ENCODE measurements at places on chromosomes 3 and 15.

DNA sequence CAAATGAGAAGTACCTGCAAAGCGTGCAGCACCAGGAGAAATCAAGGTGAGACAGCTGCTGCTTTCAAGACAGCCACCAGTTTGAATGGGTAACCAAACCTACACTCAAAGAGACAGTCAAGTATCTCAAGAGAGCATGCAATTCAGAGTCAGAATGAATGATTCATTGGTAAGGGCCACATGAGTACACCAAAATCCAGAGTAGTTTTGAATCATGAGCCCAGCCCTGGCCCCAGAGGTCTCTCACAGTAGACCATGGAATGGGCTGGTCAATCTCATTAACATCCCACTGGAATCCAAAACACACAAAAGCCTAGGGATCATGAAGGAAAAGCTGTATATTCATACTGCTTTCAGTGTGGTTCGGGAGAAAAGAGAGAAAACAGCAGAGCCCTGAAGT, 242.8 kb downstream of the TBL1XR1 start:
- no peak for DNase-seq

- no peak for DNase-seq
Measured at GRCh38 chr3:188686324-188686723, 485.4 kb upstream of the TPRG1 start.

DNA sequence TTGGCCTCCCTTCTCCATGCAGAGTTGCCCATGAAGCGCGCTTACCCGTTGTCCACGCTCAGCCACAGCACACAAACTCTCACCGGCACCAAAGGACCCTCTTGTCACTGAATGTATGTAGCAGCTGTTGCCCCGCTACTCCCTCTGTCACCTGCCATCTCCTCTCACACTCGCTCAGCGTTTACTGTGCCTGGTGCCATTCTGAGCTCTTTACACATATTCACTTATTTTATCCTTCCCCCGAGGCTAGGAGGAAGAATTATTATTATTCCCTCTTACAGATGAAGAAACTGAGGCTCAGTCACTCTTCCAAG, 41.7 kb upstream of the PRR23E start:
- DNase-seq = no peak

- no peak for DNase-seq
Measured at GRCh38 chr3:106006571-106006970, 137.8 kb upstream of the CBLB start.

DNA sequence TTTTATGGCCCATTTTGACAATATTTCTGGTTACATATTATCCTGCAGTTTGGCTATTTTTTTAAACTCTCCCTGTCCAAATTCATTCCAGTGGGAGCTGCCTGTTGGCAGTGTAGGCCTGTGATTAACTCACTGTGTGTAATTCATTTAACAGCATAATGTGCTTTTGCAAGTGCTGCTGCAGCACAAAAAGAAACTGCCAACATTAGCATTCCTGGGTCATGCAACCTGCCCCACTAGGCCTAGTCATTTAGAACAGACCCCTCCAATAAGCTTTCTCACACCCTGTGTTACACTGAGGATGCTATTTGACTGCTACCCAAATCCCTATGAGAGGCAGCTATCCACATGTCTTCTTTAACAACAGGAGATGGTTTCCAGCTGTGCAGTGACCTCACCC, 251.2 kb upstream of the UBE2E2 start:
- peak; percentile 9 for DNase-seq

DNA sequence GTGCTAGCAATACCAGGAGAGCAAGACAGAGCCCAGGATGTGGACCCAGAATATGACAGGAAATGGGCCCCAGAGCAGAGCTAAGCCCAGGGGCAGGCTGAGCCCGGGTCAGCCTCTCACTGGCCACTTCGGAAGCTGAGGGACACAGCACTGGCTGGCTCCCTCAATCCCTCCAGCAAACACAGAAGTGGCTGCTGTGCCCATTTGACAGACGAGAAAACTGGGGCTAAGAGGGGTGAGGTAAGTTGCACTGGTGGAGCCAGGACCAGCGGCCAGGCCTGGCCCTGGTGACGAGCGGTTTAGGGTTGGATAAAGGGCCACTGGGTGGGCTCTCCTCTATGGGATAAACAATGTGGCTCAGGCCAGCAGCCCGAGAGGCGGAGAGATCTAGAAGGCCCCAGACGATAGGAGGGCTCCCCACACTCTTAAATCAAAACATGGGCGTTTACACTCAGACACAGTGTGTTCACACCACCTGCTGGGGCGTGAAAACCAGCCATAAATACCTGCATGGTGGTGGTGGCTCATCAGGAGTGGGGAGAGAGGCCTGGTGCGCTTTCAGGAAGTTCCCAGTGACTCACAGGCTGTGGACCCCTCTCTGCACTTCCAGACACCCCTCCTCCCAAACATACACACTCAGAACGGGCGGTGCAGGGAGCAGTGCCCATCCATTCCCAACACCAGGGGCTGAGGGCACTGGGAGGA, 12.0 kb upstream of the LINGO1 start:
- no peak for DNase-seq

DNA sequence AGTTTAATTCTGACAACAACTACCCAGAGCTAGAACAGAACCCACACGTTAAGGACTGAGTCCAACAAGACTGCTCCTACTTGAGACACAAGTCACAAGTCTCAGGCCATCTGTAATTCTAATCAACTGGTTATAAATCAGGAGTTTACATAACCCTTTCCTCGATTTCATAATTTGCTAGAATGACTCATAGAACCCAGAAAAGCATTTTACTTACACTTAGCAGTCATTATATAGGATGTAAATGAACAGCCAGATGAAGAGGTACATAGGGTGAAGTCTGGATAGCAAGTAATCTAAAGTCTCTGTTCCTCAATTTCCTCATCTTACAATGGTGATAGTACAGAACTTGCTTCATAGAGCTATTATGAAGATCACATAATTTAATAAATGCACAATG, 1018.2 kb downstream of the DIPK2A start:
- DNase-seq = no peak

DNA sequence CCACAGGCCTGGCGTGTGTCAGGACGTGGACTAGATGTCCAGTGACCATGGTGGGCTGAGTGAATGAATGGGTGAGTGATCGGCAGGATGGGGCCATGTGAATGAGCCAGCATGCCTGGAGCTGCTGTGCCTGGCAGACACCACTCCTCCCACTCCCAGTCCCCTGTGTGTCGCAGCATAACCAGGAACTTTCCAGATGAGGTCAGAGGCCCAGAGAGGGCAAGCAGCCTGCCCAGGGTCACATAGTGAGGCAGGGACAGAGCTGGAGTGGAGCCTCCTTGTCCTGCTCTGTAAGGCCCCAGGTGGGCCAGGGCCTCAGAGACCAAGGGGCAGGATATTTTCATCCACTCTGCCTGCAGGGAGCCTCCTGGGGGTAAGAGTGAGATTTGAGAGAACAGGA, 6.4 kb downstream of the IQSEC1 start:
- no peak for DNase-seq

DNA sequence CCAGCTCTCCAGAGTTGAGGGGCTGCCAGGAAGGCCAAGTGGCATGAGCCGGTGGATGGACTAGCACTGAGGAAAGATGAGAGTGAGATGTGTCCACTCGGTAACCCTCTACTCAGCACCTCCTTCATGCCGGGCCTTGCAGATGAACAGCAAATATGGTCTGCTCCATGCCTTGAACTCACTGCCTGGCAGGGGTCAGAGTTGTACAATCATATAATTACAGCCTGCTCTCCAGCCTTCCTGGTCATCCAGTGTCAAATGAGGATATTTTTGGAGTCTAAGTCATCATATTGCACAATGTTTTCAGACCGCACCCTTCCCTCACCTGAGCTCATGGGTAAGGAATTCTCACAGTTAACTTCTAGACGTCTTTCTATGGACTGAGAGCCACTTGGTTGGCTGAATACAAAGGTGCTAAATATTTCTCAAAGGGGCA, 4.9 kb downstream of the MGLL start:
- no peak for DNase-seq

GRCh38 chr15:72722071-72722696, 36.2 kb downstream of the BBS4 start:
- peak; percentile 82 for DNase-seq

DNA sequence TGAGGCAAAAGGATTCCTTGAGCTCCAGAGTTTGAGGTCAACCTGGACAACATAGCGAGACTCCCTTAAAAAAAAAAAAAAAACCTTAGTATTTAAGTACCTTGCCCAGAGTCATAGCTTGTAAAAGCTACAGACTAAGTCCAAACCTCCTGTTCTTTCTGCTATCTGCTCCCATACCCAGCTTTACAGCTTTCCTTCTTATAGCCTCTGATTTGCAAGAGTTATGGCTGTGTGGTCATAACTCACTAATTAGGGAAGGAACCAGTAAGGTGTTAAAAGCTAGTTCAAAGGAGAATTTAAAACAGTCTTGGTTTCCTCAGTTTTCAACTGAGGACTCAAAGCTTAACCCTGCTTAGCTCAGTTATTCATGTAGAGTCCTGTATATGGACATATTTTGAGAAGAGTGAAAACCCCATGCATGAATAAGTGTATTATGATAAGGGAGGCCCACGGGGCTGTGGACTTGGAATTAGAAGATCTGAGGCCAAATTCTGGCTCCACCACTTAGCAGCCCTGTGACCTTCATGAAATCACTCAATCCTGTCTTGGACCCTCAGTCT, 135.5 kb upstream of the SMAD3 start:
- DNase-seq = no peak

GRCh38 chr3:186759231-186759930, 24.0 kb upstream of the EIF4A2 start:
- no peak for DNase-seq

DNA sequence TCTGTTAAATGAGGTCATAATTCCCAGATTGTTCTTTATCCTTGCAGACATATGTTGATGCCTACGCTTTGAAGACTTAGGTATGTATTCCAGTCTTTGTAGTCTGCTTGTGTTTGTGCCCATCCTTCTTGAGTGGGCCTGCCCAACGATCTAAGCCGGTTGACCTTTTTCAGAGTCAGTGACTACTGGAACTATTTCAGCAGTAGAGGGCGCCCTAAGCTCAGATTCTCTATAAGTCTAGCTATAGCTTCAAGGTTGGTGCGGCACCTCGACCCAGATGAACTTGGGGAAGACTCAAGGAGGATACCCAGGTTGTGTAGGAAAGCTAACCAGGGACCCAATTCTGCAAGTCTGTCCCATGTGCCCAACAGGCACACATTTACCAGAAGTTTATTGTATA, 228.8 kb upstream of the PPP2R3A start:
- DNase-seq = no peak

DNA sequence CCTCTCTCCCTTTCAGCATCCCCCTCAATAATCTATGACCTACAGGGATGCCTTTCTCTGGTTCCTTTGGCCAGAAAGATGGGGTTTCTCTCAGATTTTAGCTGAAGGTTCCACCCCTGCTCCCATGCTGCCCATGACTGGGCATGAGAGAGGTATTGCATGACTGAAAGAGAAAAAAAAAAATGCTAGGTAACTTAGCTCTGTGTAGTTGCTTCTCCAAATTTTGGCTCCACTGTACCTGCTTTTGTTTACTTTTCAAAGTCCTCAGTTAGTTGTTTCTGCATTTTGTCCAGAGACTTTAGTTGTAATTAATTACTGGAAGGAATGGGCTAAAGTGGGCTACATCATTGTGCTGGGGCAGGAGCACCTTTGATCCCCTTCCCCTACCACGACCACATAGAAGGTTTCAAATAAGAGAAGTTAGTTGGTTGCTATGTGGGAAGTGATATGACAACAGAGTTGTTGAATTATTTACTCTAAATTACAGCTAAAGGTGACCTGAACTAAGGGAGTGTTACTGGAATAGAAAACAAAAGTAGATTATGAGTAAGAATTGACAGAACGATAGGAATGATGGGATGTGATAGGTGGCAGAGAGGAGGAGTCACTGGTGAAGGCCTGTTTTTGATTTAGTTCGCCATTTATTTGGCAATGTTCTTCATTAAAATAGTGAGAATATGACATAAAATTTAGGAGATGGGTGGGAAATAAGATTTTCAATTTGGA, 605.4 kb upstream of the NR2F2 start:
- no peak for DNase-seq

DNA sequence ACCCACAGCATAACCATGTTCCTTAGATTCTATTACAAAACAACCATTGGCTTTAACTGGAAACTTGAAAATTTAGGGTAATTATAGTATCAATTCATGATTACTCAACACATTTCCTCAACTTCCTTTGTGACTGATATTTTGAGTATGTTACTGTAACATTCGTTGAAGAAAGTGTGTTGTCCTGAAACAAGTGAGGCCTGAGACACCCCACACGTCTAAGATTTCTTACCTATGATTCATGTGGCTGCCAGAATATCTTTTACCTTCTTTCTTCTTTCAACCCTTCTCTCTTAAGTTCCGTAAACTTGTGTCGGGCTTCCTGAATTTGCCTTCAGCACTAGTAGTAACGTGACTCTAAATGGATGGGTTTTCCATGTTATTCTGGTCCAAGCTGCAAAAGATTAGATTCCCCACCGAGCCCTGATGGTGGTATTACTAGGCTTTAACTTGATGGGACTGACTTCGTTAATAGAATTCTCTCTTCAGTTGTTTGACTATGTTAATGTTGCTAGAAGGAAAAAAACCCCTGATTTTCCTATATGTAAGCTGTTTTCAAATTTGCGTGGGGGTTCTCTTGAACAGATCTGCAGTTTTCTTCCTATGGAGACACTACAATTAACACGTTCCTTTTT, 296.0 kb upstream of the ICE2 start:
- DNase-seq = no peak

DNA sequence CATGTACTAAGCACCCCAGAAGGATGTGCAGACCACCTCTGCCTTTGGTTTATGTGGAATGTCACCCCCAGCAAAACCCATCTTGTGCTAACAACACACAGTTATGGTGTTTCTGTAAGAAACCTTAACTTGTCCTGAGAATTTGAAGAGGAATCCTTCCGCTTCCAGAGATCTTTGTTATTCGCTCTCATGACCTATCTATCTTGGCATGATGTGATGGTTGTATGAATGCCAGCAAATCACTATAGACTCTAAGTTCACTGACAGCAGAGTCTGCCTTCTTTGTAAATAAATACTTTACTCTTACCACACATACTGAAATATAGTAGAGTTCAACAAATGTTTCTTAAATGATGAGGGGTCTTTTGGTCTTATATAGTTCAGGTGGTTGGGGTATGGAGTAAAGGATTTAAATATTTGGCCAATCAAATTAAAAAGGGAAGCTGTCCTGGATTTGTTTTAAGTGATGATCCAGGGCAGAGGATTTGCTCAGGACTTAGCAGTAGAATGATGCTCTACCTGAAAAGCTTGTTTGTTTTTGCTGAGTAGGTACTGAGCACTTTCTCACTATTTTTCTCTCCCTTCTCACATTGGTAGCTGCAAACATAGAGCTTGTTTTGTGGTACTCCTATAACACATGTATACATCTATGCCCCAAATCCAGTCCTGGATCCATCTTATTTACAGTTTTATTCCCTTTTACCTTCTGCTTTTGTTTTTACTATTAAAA, 27.9 kb upstream of the RTP1 start:
- no peak for DNase-seq

- DNase-seq = peak; percentile 52
Measured at GRCh38 chr3:94225148-94225865, 162.4 kb downstream of the NSUN3 start.

GRCh38 chr3:32401556-32402081, 10.0 kb downstream of the CMTM7 start:
- peak; percentile 84 for DNase-seq

GRCh38 chr3:40961104-40961857, 238.0 kb upstream of the CTNNB1 start:
- no peak for DNase-seq
